EL (cell line): ENCODE measurements at places on chromosomes 5 and 9.

DNA sequence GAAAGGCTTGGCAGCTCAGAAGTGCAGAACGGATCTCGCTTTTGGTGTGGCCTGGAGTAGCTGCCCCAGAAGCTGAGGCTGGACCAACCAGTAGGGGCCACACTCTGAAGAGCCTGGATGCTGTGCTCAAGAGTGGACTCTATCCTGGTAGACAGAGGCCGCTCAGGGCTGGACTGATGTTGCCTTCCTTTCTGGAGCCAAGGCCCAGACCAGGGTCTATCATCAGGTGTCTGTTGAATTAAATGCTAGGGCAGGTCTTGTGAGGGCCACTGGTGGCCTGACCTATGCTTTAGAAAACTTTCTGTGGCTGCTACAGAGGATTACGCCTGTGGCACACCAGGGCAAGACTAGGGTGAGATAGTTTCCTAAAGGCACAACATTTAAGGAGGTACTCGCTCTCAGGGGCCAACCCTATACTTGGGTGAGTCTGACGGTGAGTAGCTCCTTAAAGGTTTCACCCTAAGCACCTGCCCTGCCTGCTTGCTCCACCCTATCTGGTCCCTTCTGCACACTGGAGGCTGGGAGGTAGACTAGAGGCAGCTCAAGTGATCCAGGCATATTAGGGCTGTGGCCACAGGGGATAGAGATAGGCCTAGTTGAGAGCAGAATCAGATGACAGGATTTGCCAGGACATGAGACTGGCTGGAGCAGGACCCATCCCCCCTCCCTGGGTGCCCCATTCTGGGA is 9.8 kb upstream of the IRF1 start:
- no peak for DNase-seq

GRCh38 chr9:4970970-4971641 is 14.0 kb upstream of the JAK2 start:
- no peak for DNase-seq

- DNase-seq = peak; percentile 60
Observed at GRCh38 chr9:105127863-105128220, 116.6 kb upstream of the SLC44A1 start.

DNA sequence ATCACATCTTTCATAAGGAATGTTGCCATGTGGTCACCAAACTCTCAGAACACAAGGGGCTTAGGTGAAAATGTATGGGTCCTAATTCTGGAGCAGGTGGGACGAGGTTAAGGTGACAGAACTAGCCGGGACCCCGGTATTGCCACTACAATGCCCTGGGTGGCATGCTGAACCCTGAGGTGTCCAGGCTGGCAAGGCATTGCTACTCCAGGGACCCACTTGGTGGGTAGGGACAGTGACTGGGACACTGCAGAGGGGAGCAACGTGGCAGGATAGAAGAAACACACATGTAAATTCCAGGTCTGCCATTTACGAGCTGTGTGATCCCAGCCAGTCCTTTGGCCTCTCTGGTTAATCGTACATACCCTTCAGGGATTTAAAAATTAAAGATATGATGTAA is 206.9 kb upstream of the MVB12B start:
- DNase-seq = no peak

- no peak for DNase-seq
Observed at GRCh38 chr5:115952588-115952987, 9.7 kb upstream of the LVRN start.

DNA sequence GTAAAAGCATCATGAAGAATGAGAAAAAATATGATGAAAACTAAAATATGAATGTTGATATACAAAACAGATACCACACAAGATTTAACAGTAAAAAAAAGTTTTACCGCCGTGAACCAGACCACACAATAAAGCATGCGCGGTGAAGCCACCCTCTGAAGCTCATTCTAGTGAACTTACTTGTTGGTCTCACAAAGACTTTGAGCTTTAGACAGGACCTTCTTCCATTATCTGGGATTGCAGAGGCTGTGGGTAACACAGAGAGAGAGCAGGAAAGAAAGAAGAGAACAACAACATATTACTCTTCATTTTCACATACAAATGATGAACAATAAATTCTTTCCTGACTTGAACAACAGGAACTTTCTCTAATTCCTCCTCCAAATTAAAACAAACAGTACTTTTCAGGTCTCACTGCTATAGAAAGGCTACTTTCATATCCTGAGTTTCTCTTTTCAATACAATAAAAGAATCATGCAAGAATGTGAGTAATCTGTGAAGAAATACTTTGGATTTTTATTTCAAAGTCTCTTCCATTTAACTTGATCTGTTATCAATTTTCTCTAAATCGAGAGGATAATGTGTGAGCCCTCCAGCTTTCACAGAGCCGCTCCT is 283.1 kb downstream of the EFNA5 start:
- DNase-seq = no peak

- DNase-seq = no peak
Observed at GRCh38 chr5:58542709-58543108, 40.2 kb upstream of the RAB3C start.

DNA sequence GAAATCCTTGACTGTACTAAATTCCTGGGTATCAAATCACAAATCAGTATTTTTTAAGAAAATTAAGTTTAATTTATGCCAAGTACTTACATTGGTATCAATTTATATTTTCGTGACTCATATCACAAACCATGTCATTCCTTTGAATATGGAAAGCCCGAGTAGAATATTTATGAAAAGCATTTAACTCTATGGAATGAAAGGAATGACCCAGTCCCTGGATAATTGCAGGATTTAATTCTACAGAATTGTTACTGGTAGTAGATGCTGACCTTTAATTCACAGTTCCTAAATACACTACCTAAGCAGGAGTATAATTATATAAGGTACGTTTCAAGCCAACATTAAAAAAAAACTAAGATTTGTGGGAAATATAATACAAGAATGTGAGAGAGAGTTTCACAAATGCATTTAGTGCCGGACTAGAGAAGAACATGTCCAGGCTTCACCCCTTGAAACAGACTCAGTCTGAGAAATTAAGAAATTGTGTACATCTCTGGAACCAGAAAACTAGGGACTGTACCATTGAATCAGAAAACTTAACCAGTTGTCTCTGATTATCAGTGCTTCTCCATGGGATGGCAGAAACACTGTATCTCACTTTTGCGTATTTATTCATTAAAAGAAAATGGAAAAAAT is 28.5 kb upstream of the PLPPR1 start:
- DNase-seq = no peak

DNA sequence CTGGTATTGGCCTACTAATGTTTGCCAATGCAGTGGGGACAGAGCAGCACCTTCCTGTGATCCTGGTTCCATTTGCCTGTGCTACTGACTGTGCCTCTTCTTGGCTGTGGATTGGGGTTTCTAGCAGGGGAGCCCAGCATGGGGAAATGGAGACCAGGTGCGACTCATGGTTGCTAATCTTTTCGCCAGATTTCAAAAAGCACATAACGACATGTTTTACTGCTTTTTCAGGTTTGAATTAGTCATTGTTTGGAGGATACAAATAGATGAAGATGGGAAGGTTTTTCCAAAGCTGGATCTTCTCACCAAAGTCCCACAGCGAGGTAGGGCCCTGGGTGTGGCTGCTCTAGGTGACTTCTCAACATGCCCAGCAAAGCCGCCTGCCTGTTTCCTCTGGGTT is 57.6 kb downstream of the IPPK start:
- no peak for DNase-seq

DNA sequence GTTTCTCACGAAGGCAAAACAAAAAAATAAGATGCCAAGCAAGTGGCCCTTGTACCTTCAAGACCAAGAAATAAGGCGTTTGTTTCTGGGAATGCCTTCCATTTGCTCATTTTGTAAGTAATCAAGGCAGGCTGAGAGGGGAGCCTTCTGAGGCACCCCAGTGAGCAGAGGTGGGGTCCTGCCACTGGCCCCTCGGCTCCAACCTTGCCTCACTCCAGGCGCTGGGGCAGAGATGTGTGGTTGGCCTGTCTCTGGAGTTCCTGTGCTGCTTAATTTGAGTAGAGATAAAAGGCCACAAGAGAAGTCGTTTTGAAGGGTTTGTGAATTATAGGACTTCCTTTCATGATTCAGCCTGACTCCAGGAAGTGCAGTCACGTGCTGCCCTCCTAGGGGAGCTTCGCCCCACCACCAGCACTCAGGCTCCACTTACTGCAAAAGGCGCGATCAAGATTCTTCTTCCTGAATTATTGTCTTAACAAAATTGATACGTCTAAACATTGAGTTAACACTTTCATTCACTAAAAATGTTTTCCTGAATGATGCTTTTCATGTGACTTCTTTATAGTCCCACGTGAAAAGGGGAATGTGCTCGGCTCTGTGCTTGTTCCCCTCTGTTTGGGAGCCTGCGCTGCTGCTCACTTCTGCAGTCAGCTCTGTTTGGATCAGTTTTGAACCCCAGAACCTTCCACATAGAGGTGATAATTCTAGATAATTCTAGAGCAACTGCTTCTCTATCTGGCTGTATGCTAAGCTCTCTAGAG is 13.7 kb downstream of the SYK start:
- peak; percentile 5 for DNase-seq

DNA sequence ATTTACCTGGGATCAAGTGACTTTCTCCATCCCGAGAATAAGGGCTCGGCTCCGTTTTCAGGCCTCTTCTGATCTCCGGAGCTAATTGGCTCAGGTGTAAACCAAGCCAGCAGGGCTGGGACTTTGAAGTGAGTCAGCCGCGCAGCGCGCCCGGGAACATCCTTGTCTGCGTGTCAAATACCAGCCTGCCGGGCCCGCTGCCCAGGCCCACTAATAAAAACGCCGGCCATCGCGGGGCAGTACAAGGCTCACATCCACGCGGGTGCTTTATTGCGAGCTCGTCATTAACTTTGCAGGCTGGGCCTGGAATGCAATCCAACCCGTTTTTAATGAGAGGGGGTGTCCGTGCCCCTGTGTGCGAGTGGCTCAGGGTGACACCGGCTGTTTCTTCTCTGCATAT is 416.8 kb downstream of the IRX2 start:
- DNase-seq = no peak

DNA sequence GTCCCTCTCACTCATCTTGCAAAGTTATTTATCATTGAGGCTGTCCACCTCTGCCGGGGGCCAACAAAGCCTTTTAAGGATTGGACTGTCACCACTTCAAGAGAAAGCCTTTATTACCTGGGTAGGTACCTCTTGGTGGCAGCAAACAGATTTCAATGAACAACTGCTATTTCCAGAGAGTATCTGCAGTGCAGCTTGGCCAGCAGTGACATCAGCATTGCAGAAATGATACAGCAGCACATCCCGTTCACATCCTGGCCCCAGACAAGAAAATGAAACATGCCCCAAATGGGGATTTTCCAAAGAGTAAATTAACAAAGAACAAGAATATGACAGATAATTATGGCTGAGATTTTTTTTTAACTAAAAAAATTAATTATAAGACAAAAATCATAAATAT is 2.3 kb upstream of the SPATA6L start:
- no peak for DNase-seq

DNA sequence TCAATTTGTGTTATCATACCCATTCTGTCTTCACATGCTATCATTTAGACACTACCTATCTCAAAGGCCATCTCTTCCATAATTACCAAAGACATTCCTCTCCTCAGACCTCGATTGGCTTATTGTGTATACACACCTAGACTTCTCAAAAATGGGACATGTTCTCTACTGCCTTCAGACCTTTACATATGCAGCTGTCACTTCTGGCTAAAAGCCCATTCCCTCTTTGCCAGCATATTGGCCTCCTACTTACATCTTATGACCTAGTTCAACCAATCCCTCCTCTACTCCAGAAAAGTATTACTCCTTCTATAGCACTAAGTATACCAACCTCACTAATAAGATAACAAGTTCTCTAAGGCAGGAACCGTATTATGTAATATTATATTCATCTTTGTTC is 84.4 kb downstream of the RAPGEF6 start:
- DNase-seq = no peak

DNA sequence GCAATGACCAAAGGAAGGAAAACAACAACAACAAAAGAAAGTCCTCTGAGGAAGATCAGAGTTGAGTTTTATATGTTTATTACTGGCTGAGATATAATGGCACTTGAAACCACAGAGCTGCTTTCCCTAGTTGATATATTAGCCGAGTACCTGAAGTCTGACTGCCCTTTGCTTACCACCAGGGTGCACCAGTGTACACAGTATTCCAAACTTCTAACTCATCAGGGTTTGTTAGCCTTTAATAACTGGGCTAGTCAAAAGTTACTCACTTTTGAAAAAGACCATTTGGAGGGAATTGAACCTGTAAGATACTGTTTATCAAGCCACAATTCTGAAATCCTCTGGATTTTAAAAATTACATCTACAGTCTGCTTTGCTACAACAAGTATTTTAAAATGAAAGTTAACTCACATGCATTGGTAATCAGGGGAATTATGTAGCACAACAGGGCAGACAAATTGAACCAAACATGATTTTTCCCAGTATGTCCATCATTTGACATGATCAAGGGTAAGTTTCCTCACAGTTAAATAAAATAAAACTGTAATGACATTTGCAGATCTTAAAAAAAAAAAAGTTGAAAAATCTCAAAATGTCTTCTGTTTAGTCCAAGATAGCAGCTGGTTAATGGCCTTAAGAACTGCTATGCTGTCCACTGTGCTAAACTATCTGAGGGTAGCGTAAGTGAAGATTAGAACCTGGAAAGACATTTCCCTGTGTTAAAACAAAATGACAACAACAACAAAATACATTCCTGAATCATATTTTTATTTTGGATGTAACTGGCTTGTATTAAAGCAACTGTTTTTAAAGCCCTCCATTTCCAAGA is 57.3 kb upstream of the C6 start:
- DNase-seq = peak; percentile 61

GRCh38 chr9:133960568-133961129 is 31.5 kb downstream of the VAV2 start:
- DNase-seq = no peak

- peak; percentile 82 for DNase-seq
Observed at GRCh38 chr5:10695055-10695649, 65.9 kb downstream of the DAP start.

- DNase-seq = no peak
Observed at GRCh38 chr5:50822761-50823160, 156.3 kb downstream of the PARP8 start.

GRCh38 chr9:114452219-114453165 is 52.8 kb downstream of the WHRN start:
- DNase-seq = no peak

DNA sequence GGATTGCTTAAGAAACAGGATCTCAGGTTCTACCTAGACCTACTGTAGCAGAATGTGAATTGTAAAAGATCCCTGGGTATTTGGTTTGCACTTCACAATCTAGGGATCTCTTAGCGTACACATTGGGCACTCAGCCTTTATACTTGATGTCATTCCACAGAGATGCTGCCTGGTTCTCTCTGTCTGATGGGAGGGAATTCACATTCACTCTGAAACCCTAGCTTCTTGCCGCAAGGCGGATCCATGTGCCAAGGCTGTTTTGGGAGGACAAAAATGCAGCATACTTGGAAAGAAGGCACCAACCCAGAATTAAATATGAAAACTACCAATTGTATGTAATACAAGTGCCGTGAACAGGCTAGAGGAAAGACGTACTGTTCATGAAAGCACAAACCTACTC is 323.0 kb downstream of the EBF1 start:
- DNase-seq = no peak

DNA sequence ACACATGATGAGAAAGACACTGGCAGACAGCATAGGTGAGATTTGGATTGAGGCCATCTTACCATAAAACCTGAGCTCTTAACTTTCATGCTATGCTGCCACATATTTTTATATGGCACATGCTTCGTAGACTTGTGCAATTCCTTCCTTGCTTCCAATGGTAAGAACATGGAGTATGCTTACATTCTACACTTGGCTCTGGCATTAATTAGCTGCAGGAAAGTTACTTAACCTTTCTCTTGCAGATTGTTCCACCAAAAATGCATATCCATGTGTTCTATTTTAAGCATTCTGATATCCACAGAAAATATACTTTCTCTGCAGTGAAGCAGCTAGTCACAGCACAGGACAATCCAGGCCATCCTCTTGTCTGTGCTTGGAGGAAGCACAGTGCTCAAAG is 119.4 kb downstream of the MPDZ start:
- DNase-seq = no peak
